ENCODE measurements at places on chromosomes 11 and 22.

- no peak overlapping the region for H3K27ac ChIP-seq
- no peaks in the 10 kb centered on the region for H3K4me1 ChIP-seq
- no peak for DNase-seq
- H3K36me3 ChIP-seq: no peaks in the 10 kb centered on the region
- no peak overlapping the region for H3K4me3 ChIP-seq
Observed at GRCh38 chr22:49289822-49290679, 537.6 kb downstream of the BRD1 start.

- H3K4me1 ChIP-seq: peaks cover 2% of the 10 kb centered on the region
- no peaks in the 10 kb centered on the region for H3K36me3 ChIP-seq
- no peaks in the 10 kb centered on the region for H3K27me3 ChIP-seq
Observed at GRCh38 chr22:32815059-32815458, 13.6 kb downstream of the TIMP3 start.

DNA sequence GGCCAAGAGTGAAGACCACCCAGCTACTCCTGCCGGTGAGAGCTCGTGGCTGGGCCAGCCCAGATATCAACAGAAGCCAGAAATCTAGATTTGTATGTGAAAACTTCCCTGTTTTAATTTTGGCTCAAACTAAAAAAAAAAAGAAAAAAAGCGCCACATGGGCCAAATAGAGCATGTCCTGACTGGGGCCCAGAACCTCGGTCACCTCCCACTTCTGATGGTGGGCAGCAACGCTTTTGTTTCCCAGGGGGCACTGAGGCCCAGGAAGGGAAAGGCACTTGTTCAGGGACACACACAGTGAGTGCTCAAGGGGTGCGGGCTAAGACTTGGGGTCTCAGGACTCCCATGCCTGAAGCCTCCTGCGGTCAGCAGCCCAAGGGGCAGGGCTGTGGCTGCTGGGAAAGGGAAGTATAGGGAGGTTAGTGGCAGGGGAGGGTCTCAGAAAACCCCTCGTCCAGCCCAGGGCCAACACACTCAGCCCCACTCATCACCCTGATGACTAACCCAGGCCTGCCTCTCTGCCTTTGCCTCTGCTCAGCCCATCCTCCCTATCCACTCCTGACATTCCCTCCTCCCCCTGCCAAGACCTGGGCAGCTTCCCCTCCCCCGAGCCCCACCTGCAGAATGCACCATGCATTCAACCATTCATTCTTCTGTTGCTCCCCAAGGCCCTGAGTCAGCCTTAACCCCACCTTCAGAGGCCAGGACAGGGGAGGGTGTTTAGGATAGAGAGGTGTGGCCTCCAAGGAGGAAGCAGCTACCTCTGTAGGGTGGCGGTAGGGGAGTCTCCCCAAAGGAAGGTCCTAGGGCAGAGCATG, 30.0 kb upstream of the TCF20 start:
- H3K27me3 ChIP-seq: no peaks in the 10 kb centered on the region
- H3K27ac ChIP-seq: no peak overlapping the region
- DNase-seq: no peak
- peaks cover 8% of the 10 kb centered on the region for H3K4me1 ChIP-seq
- no peak overlapping the region for H3K4me3 ChIP-seq

GRCh38 chr22:43272301-43272700, 70.9 kb downstream of the SCUBE1 start:
- no peaks in the 10 kb centered on the region for H3K4me1 ChIP-seq
- no peaks in the 10 kb centered on the region for H3K27me3 ChIP-seq

GRCh38 chr11:119518746-119519730, 96.1 kb upstream of the THY1 start:
- no peak for DNase-seq
- H3K27ac ChIP-seq: no peak overlapping the region
- no peaks in the 10 kb centered on the region for H3K27me3 ChIP-seq
- H3K36me3 ChIP-seq: no peaks in the 10 kb centered on the region
- no peak overlapping the region for H3K4me3 ChIP-seq

GRCh38 chr22:30867746-30868662, 100.6 kb downstream of the MORC2 start:
- no peaks in the 10 kb centered on the region for H3K36me3 ChIP-seq
- no peak overlapping the region for H3K27ac ChIP-seq
- no peak for DNase-seq
- H3K4me1 ChIP-seq: no peaks in the 10 kb centered on the region
- H3K27me3 ChIP-seq: no peaks in the 10 kb centered on the region

DNA sequence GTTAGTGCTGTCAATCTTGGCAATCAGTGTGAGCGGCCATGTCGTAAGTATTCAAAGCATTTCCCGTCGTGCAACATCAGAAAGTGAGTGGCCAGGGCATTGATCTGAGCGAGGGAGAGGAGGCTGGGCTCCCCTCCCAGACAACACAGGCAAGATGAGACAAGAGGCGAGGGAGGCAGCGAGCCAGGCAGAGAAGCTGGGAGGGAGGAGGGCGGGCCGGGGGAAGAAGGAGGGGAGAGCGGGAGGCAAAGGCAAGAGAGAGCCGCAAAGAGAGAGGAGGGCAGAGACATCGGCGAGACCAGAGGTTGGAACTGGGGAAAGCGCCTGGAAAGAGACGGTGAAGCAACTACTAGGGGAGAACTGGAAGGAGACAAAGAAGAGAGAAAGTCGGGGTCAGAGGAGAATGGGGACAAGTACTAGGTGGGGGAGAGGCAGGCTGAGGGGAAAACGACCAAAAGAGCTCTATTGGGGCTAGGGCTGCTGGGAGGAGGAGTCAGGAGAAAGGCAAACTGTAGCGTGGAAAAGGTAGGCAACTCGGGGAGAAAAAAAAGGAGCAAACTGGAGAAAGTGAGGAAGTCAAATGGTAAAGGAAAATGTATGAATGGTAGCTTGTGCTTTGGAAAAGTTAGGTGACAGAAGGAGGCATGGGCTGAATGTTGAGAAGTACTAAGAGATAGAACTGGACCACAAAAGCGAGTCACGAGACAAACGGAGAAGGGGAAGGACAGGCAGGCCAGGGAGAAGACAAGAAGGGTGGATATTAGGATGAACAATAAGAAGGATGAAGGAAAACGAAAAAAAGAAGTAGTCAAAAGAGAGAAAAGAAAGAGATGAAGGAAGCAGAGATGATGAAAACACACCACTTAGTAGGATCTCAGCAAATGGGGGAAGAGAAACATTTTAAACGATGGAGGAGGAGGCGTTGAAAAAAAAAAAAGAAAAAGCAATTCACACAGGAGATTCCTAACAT, 130.5 kb upstream of the C11orf58 start:
- H3K27me3 ChIP-seq: peaks cover 15% of the 10 kb centered on the region

DNA sequence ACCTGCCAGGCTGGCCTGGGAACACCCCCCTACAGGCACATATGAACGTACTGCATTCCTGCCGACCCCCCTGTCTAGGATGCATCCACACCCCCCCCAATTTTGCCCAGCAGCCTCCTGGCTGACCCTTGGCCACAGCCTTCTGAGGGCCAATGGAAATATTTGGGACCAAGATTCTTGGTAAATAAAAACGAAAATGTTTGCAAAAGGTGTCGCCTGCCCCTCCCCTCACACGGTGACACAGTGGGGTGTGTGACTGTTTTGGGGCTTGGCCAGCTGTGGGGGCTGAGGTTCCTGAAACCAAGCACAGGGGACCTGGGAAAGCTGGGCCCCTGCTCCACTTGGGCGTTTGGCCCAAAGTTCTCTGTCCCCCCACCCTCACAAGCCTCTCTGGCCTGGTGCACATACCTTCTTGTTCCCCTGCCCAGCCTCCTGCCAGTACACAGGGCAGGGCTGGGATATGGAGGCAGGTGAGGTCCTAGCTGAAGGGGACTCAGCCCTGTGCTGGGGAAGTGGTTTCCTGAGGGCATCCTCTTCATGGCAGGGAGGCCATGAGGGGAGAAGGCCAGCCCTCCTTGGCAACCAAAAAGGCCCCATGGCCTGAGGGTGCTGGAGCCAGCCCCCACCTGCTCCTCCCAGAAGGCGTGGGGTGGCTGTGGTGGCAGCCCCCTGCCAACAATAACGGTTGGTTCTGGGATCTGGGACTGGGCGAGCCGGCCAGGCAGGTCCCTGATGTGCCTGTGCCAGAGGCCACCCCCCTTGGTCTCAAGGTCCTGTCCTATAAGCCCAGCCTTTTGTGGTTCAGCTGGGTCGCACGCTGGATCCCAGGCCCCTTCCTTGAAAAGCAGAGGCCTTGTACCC, 2.1 kb upstream of the CRACR2B start:
- H3K27ac ChIP-seq: no peak overlapping the region
- peaks cover 36% of the 10 kb centered on the region for H3K36me3 ChIP-seq
- no peaks in the 10 kb centered on the region for H3K27me3 ChIP-seq
- DNase-seq: no peak
- peaks cover 19% of the 10 kb centered on the region for H3K4me1 ChIP-seq

DNA sequence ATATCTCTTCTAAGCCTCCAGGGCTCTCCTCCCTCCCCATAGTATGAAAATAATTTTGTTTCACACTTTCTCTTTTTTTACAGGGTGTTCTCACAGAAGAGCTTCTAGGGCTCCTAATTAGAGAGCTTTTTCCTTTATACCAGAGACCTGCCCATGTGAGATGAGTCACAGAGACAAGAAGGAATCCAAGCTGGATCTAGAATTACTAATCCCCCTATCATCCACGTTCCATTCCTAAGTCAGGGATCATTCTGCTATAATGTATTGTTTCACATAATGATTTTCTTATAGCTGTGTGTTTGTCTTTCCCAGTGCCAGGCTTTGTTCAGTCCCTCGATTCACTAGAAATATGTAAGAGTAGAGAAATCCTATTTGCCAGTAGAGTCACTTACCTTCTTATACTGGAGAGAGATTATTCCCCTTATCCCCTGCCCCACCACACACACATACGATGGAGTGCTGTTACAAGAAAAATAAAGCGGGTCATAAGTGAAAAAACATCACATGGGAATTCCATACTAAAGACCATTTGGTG, 778.3 kb upstream of the LRRC4C start:
- H3K4me3 ChIP-seq: no peak overlapping the region
- H3K27ac ChIP-seq: no peak overlapping the region
- DNase-seq: no peak
- H3K27me3 ChIP-seq: no peaks in the 10 kb centered on the region
- H3K4me1 ChIP-seq: no peaks in the 10 kb centered on the region

- H3K27me3 ChIP-seq: no peaks in the 10 kb centered on the region
- H3K36me3 ChIP-seq: no peaks in the 10 kb centered on the region
- no peak for DNase-seq
- peak overlapping the region; percentile 85 for H3K4me3 ChIP-seq
Observed at GRCh38 chr22:37906364-37907008, 389 bp downstream of the MICALL1 start.

DNA sequence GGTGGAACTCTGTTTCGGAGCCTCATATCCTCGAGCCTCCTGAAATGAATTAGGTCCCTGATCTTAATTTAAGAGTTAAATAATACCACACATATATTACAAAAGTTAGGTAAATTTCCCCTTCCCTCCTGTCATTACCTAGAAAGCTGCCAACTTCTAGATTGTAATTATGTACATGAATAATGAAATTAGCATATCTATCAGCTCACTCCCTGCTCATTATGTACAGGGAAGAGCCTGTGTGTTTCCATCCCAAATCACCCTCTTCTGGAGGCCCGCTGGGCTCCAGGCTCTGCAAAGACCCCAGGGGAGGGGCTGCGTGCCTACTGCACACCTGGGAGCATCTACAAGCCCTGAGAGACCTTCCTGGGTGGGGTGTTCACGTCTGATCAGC, 384.1 kb downstream of the MN1 start:
- no peak for DNase-seq
- H3K27ac ChIP-seq: no peak overlapping the region
- no peak overlapping the region for H3K4me3 ChIP-seq

DNA sequence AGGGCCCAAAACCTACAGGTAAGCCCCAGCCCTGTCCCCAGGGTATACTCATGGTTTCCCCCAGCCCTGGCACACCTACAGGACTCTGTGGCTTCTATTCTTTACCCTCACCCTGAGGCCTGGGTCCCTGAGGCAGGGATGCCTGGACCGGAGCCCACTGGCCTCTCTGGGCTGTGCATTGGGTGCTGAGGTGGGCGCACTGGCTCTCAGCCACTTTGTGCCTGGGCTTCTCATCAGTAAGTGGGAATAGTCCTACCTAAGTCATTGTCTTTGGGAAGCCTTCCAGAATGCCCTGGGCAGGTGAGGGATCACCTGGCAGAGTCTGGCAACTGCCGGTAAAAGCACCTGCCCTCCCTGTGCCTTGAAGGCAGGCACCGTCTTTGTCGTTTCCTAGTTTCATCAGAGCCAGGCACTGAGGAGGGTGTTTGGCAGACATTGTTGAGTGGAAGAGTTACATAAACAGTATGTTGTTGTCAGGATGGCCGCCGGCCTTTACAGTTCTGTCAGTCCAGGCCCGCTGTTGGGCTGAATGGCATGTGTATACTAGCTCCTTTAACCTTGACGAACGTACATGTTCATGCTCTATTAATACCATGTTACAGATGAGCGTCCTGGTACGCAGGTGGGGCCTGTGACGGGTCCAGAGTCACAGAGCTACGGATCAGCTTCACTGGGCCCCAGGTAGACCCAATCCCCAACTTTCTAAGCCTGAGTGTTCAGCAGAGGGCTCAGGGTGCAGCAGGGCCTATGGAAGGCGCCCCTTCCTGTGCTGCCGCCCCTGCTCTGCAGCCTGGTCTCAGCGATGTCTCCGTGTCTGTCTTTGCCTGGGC, 23.0 kb downstream of the SHANK3 start:
- H3K36me3 ChIP-seq: no peaks in the 10 kb centered on the region
- no peaks in the 10 kb centered on the region for H3K4me1 ChIP-seq
- H3K27ac ChIP-seq: no peak overlapping the region
- H3K4me3 ChIP-seq: no peak overlapping the region

- no peak overlapping the region for H3K27ac ChIP-seq
- H3K36me3 ChIP-seq: no peaks in the 10 kb centered on the region
- no peak for DNase-seq
- no peaks in the 10 kb centered on the region for H3K27me3 ChIP-seq
- peaks cover 3% of the 10 kb centered on the region for H3K4me1 ChIP-seq
- no peak overlapping the region for H3K4me3 ChIP-seq
Observed at GRCh38 chr11:8794677-8795103, 112.1 kb downstream of the RPL27A start.

DNA sequence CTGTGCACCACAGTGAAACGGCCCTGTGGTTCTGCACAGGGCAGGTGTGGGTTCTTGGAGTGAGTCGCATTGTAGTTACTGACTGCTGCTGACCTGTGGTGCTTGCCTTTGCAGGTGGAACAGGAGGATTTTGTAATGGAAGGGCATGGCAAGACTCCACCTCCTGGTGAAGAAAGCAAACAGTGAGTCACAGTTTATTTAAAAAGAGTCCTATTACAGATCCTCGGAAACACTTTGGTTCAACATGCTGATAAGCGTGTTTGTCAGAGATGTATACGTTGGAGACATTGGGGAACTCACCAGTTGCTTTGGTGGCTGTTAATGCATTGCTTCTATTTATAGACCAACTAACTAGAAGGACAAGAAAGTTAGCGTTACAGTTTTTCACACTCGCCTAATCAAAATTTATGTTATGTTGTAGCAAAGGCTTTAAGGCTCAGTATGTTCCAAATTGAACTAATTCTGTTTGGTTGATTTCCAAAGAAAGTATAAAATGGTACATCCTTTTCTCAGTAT, 21.7 kb upstream of the TNRC6B start:
- no peak overlapping the region for H3K4me3 ChIP-seq
- peaks cover 20% of the 10 kb centered on the region for H3K4me1 ChIP-seq

- H3K27ac ChIP-seq: no peak overlapping the region
- H3K4me3 ChIP-seq: no peak overlapping the region
- DNase-seq: no peak
- no peaks in the 10 kb centered on the region for H3K27me3 ChIP-seq
- H3K4me1 ChIP-seq: no peaks in the 10 kb centered on the region
- no peaks in the 10 kb centered on the region for H3K36me3 ChIP-seq
Observed at GRCh38 chr22:34416022-34416860, 496.0 kb upstream of the LARGE1 start.

Data from ascending aorta (tissue), 2 donors.